ENCODE measurements at places on chromosomes 7 and 10.

DNA sequence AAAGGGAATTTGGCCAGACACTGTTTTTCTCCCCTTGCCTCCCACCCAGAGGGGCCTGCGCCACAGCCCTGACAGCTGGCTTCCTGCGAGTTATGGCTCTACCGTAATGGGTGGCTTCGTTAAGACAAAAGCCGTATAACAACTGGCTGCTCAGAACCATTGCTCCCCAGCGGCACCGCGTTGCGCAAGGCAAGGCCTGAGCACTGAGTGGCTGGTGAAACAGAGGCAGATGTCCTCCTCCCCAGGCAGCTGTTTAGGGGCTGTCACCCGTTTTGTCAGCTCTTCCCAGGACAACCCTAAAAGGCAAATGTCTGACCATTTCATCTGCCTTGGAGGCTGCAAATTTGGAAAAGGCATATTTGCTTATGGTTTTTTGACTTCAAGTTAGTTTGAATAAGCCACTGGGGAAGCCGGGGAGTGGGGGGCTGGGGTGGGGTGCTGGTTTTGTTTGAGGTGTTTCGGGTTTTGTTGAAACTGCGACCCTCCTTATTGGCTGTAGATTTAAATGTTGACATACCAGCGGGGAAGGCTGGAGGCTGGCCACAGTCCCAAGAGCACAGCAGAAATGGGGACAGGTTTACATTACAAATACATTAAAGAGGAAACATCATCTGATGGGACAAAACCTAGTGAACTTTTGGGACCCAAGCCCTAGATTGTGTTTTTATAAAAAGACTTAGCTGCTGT is 681 bp upstream of the SPOCK2 start:
- peak; percentile 7 for DNase-seq

DNA sequence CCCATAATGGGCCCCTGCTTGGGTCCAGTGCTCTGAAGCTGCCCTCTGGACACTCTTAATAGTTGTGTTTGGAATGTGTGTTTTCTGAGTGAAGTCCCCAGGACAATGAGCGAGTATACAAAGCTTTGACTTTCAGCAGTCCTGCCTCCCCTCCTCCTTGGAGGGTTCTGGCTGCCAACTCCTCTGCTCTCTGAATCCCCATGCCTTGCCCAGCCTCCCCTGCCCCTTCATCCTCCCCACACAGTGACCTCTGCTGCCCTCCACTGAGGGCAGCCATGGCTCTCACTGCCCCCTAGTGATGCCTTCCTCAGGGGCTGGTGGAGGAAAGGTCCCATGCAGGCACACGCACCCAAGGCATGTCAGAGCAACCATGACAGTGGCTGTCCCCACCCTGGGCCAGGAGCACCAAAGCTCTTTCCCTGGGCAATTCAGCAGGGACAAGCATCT is 40.9 kb downstream of the FRMPD2 start:
- DNase-seq, result no peak

DNA sequence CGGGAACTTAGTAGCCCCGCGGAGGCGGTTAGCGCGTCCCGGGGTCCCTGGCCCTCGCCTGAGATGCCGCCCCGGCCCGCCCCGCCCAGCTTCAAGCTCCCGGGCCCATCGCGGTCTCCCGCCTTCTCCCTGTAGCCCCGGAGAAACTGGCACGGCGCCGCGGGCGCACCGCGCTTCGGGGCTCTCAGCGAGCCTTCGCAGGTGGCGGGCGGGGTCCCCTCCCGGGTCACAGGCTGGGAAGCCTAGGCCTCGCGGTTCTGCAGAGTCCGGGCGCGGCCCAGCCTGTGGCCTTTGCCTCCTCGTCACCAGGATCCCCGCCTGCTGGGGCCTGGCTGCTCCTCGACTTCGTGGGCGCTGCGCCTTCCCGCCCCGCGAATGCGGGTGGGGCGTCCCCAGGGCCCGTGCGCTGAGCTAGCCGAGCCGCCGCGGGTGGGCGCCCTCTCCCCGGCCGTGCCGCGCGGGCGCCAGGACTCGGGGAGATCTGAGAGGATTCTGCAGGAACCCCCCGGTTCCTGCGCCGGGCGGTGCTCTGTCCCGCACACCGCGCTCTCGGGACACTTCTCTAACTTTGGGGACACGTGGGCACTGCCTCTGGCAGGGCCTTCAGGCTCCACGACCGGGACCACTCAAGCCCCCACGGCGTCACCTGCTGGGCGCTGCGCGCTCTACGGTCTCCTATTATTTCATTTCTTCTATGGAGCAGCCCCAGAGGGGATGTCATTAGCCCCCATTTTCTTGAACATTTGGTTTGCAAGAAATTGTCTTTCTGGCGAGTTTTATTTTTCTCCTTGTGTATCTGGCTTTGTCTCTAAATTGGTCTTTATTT is 682 bp upstream of the RGS10 start:
- no peak for DNase-seq

- no peak for DNase-seq
Measured at GRCh38 chr10:34737772-34738169, 77.3 kb downstream of the PARD3 start.

DNA sequence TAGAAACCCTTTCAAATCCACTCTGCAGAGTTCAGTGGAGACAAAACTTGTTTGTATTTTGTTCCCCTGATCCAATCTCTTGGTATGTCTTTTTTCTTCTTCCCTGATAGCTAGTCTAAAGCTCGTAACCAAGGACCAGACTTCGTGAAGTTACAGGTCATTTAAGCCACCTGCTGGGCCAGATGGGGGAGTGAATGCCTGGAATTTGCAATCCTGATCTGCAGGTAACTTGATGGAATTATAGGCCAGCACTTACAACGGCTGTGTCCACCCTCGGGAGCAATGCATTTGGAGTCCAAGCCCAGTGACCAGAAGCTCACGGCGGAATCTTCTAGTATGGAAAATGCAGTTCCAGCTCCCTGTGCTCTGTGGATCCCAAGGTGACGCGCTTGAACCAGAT is 566.9 kb downstream of the TCERG1L start:
- no peak for DNase-seq

DNA sequence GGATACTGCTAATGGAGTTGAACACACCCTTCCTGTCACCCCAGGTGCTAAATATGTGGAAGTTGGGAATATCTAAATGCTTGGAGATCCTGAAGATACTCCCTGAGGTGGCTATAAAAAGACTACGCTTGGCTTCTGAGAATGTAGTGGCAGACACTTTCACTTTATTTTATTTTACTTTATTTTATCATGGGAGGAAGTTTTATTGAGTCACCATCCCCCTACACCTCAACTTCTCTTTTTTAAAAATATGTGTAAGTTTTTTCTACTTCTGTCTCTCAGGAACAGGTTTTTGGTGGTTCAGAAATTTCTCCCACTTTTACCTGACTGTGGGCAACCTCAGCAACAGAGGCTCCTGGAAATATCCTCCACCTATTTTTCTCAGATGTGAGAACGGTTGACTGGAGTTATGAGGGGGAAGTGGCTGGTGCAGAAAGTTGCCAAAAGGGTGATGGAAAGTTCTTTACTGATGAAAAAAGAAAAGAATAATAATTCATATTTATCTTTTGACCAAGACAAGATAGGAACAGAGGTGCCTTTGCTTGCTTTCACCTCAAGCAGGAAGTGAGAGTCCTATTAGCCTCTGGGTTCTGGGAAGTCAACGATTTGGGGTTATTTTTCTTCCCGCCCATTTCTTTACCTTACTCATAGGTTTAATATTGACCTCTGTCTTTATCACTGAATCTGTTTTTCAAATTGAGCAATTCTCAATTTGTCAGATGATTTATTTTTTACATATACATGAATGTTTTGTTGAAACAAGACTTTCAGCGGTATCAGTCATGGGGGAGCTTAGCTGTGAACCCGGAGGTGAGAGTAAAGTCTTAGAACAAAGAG is 103.6 kb downstream of the AHR start:
- DNase-seq, result no peak

DNA sequence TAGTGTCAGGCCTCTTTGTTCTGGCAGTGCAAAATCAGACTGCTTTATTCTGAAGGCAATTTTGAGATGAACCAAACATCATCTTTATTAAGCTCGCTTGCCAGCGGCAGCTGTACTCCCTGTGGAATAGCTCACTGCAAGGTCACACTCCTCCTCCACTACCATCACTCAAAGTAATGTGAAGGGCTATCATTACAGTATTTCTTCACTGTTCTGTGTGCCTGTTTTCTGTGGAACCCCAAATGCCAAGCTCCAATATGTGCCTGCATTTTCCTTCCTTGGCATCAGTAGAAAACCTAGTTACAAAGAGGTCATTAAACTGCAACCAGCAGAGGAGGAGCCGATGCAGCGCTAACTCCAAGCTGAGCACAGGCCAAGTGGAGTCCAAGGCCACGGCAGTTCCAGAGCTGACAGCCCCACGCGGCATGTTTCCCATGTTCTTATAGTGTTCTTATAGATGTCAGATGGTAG is 21.4 kb downstream of the BCCIP start:
- DNase-seq, result no peak

DNA sequence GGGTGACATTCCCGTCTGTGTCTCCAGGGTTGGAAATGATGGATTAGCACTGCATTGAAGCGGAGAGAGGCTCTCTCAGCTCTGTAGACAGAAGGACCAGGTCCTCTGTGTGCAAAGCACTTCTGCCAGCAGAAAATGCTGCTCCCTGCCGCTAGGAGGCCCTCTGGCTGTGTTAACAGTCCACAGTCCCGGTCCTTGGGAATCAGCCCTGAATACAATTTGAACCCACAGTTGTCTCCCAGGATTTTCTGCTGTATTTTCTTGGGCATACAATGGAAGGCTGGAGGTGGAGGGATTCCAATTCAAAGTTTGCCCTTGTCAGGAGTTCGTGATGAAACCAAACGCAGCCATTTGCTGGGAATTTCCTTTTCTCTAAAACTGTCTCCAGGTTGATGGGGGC is 205.2 kb downstream of the GLRX3 start:
- no peak for DNase-seq

DNA sequence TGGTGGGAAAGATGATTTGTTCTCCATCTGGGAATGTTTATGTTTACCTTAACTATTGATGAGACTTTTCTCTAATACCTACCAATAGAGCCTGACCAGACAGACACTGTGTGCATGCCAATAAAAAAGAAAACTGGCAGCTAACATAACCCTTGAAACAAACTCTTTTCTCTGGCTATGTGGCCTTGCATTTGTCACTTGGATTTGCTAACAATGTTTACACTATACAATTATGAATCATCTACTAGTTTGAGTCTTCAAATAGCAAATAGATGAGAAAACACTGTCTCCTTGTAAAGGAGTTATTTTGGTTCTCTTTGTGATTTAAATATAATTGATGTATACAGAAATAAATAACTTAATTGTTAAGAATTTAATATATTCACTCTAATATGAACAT is 273.1 kb downstream of the SEMA3D start:
- no peak for DNase-seq

DNA sequence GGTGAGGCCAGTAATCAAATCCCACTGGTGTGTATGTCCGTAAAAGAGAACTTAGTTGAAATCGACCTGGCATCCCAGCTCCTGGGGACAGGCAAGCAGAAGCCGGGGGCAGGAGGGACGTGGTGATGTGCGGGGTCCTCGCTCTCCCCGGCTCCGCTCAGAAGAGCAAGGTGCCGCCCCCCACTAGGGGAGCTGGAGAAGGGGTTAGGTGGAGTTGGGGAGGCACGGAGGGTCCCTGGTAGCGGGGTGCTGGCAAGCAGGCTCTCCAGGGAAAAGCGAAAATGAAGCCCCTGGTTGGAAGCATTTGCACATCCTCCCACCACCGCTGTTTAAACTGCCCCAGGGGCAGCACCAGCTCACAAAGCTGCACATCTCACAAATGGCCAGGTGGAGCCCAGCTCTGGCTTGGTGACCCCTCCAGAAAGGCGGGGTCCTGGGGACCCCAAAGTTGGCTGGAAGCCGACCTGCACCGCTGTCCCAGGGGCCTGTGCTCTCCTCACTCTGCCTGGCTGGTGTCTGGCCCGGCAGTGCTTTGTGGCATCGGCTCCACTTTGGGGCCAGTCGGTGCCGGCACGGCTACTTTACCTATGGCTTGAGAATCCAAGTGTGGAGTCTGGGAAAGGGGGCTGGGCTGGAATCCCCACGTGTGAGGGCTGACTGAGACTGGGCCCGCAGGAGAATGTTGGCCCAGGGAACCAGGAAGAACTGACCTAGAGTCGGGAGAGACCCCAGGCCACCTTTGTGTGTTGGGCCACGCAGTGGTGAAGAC is 2.9 kb upstream of the CFAP46 start:
- DNase-seq, result no peak

- no peak for DNase-seq
Measured at GRCh38 chr7:135257-135653, 57.1 kb upstream of the FAM20C start.

DNA sequence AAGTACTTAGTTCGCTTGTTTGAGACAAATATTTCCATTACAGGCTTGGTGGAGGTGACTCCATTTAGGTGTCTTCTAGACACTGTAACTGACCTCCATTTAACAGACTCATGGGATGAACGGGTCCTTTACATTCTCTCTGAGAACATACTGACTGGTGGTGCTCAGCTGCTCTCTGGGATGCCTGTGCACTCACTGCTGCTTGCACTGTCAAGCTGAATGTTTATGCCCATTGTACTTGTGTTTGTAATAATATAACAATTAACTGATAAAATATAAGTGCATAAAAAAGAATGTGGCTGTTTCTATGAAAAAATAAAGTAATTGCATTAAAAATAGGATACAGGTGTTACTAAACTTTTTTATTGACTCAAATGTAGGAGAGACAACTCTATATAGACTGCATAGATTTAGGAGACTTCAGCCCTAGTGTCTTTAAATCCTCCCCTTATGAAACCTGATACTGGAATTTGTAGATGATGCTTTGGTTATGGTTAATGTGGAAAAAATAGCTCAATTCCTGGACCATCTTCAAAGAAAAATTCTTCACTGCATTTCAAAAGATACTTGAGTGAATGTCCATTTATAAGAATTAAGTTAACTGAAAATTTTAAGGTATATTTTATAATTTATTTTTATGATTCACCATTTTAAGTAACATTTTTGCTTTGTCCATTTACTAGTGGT is 85.4 kb downstream of the CDK14 start:
- DNase-seq, result no peak

DNA sequence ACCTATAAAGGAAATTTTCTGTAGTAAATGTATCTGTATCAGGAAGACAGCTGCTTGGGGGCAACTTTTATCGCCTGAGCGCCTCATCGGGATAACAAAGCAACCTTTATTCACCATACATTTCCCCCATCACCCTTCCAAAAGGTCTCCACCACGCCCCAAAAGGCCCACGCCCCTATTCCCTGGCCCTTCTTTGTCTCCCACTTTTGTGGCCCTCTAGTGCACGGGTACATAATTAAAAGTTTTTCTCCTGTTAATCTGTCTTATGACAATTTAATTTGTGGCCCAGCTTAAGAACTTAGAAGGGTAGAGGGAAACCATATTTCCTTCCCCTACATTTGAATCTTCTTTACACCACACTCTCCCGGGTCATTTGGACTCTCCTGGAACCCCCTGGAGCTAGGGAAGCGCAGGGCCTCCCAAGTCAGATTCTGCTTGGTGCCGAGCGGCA is 625 bp downstream of the RP9 start:
- DNase-seq, result peak; percentile 22

DNA sequence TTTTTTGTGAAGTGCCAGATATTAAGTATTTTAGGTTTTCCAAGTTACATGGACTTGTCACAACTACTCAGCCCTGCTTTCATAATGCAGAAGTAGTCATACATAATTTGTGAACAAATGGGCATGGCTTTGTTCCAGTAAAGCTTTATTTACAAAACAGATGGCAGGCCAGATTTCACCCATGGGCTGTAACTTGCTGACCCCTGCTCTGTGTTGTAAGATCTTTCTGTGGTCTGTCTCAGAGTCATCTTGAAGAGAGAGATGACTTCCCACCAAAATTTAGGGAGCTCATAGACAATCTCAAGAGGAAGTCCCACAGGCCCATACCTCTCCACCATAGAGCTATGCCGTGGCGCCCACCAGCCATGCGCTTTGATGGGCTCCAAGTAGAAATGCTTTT is 616.1 kb downstream of the LRMDA start:
- DNase-seq, result no peak

Measured in DMS79 treated with DMSO at 0.1 percent for 48 hours (cell line).